ENCODE measurements at places on chromosomes 6 and 20.

GRCh38 chr6:117559299-117559698 is 43.0 kb downstream of the GOPC start:
- no peak for DNase-seq

- DNase-seq: no peak
Measured at GRCh38 chr6:145263778-145264211, 471.5 kb downstream of the EPM2A start.

DNA sequence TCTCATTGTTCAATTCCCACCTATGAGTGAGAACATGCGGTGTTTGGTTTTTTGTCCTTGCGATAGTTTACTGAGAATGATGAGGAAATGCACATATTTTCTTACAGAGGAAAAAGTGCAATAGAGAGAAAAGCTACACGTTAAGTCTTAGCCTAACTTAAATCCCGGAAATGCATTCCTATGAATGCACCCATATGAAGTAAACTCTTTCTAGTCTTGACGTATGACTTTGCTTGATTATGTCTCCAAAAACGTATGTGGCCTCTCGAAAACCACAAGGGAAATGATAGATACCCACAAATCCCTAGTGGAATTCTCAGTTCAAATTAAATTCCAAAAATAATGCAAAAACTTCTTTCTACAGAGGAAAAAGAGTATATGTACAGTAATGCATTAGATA is 90.7 kb upstream of the SASH1 start:
- no peak for DNase-seq

GRCh38 chr20:48463096-48463720 is 364.6 kb downstream of the PREX1 start:
- no peak for DNase-seq

- no peak for DNase-seq
Measured at GRCh38 chr6:109031416-109031815, 63.2 kb downstream of the SESN1 start.

DNA sequence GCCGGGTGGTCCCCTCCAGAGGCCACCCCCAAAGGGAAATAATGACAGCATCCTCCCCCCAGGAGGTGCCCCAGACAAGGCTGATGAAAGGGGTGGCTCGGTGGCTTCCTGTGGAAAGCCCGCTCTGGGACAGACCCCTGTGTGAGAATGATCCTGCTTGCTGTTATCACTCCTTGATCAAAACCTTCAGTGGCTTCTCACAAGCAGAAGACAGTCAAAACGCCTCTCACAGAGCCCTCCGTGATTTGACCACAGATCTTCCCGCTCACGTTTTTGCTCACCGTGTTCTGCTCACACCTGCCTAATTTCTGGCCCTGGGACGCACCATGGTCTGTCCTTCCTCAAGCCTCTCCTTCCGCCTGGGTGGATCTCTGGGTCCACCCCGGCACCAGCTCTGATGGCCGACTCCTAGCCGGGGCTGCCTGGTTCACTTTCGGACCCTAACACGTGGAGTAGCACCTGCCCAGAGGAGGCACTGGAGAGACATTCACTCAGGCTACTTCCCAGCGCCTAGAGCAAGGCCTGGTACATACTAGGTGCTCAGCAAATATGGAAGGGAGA is 210.4 kb downstream of the ANKRD60 start:
- DNase-seq: no peak

DNA sequence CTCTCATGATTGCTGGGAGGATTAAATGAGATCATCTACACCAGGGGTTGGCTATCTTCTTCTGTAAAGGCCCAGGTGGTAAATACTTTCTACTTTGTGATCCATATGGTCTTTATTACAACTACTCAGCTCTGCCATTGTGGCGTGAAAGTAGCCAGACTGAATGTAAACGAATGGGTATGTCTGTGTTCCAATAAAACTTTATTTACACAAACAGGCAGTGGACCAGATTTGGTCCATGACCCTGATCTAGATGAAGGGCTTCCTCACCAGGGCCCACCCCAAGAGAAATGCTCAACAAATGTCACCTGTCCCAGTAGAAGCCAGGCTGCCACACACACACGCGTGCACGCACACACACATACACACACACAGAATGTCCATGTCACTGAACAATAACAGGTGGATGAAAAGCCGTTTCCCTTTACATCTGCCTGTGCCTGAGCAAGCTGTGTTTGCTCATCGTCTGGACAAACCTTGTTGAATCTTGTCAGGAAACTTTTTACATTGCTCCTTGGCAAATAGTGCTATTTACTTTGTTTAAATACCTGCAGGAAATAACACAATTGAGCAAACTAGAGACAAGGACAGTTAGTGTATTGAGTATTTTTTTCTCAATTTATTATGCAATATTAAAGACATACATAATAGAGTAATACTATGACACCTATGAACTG is 114.3 kb downstream of the EYA2 start:
- no peak for DNase-seq

GRCh38 chr6:145882121-145882531 is 67.5 kb upstream of the FBXO30 start:
- DNase-seq: no peak

- DNase-seq: peak; percentile 54
Measured at GRCh38 chr6:113879186-113880096, 22.3 kb downstream of the MARCKS start.

- DNase-seq: no peak
Measured at GRCh38 chr6:35960187-35960586, 39.3 kb upstream of the SRPK1 start.

DNA sequence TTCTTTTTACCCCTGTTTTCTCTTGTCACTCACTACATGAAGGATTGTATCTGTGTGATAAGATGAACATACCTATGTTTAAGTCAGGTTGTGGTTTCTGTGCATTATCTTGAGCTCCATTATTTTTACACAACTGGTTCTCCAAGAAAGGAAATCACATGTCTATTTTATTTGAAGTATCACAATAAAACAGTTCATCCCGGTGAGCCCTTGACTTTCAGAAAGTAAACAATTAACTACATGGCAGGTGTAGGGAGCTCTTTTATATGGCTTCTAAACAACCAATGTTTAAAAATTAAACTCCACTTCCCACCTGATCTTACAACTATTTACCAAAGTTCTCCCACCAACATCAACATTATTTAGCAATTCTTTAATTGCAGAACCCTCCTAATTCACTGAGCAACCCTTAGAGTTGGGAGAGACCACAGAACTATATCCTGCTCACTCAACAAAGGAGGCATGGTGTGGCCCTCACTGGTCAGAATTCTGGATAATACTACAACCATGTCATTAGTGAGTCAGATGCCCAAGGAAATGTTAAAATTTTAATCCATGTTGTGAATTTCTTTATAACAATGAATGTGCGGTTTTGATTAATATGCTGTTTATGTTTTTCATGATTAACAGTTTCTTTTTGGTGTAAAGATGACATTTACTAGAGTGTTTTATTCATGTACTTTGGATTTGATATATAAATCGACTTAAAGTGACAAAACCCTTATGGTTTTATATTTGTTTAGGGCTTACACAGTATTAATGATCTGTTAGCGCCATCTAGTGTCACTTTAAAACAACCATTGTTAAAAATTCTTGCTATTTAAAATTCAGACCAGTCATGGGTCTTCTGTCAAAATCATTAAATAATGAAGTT is 50.0 kb upstream of the SCGN start:
- peak; percentile 29 for DNase-seq

DNA sequence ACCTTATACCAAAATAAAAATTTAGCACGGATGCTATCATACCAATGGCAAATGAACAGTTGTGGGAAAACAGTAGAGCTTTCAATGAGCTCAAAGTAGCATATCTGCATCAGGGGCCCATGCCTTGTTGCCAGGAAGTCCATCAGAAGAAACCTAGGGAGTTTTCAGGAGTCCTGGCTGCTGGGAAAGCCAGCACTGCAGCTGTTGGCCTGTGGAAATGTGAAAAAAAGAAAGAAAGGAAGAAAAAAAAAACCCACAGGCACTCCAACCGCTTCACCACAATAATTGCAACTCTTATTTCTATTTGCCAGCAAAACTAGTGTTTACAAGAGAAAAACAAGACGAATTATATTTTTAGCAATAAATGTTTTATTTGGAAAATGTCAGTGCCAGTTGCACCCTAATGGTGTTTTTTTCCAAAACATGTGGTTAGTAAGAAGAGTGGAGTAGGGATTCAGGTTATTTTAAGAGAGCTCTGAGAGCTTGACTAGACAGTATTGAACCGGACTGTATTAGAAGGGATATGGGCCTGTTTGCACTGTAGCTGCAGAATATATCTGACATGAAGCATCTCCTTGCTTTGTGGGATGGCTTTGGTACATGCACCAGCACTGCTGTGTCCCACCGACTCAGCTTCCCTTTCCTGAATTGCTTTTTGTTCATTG is 137.3 kb downstream of the CCDC170 start:
- DNase-seq: no peak

Measured in inflammatory macrophage treated with lipopolysaccharide for 1 hour (primary cell).